ENCODE measurements at places on chromosomes 11 and 22.

DNA sequence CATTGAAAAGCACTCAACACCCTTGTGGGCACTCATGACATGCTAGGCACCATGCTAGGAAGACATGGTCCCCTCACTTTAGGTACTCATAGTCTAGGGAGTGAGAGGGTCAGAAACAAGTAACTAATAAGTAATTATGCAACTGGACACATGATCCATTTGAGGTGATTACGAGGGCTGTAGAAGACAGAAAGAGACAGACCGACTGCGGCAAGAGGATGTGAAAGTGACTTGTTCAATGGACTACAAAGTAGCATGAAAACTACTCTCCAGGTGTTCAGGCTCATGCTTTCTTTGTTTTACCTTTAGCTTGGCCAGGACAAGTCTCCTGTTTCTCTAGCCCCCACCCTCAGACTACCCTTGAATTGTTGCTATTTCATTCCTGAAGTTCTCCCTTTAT, 310.8 kb upstream of the SORL1-AS1 start:
- DNase-seq: no peak

DNA sequence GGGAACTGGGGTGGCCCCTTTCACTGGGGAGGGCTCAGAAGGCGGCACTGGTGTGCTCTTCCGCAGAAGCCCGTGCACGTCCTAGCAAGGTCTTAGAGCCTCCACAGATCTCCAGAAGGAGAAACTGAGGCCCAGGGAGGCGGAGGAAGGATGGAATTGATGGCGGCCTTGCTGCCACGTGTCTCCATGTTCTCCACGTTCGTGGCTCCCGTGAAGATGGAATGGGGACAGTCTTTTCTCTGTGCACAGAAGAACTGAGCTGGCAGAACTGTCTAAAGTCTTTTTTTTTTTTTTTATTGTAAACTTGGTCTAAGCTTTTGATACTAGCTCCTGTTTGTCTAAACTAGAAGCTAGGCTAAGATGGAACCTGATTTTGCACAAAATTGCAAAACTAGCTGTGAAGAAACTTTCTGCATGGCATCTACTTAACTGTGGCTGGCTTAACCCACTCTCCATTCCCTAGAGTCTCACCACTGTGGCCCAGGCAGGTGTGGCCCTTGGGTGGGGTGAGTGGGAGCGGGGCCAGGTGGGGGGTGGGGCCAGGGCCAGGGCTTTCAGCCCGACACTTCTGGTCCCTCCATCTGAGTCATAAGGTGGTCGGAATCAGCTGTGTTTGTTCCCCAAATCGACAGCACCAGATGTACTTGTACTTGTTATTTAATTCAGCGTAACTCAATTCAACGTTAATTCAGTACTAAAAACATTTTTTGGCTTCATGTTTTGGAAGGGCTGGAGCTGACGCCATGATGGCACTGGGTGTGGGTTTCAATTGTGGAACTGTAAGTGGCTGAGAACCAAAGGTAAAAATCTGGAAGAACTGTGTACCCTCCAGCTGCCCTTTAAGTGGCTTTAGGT, 120.7 kb downstream of the MPPED1 start:
- DNase-seq: no peak

GRCh38 chr11:122882857-122883645, 492 bp downstream of the JHY start:
- DNase-seq: peak; percentile 35

DNA sequence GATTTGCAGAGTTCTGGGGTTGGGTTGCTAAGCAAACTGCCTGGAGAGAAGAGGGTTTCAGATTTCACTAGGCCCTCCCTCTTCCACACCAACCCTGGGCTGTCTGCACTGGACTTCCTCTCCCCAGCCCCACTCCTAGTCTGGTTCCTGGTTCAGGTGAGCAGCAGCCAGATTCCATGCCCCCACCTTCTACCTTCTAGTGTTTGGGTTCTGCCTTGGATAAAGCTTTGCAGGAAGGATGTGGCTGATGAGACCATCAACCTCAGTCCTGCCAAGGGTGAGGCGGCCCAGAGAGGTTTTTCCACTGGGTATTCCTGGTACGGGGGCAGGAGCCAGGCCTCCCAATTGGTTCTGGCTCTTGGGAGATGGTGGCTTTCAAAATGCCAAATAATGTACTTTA, 68.3 kb downstream of the BCR start:
- DNase-seq: no peak

GRCh38 chr11:102470251-102470650, 17.7 kb upstream of the TMEM123 start:
- DNase-seq: peak; percentile 46

GRCh38 chr22:48664586-48664985, 1163.1 kb downstream of the BRD1 start:
- no peak for DNase-seq

DNA sequence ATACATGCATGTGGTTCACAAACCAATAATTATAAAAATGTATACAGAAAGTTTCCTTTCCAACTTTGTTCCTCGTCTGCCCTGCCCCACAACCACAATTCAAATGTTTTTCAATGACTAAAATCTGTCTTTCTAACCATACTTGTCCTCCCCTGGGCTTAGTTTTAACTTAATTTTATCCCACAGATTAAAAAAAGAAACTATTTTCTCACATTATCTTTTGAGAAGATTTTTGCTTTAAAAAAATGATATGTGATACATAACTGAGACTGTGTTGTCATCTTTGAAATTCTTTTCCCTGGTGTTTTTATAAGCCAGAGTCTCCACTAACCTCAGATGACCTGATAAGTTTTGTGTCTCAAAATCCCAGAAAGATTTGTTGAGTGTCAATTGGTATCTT, 79.0 kb downstream of the FDX1 start:
- no peak for DNase-seq

Measured in CD8-positive, alpha-beta T cell (primary cell).